ENCODE measurements at places on chromosomes 5 and 9. TPM values are rescaled to one million over a fixed set of nuclear protein-coding genes. Genes with fewer than 3 reads are reported as not detected.

The AQP3 gene
- 256 TPM for total RNA-seq

GRCh38 chr9:74555565-74555964 lies 58.4 kb downstream of the RORB start:
- DNase-seq: no peak

GRCh38 chr9:84122572-84122971 lies 142.0 kb downstream of the RMI1 start:
- no peak for DNase-seq

DNA sequence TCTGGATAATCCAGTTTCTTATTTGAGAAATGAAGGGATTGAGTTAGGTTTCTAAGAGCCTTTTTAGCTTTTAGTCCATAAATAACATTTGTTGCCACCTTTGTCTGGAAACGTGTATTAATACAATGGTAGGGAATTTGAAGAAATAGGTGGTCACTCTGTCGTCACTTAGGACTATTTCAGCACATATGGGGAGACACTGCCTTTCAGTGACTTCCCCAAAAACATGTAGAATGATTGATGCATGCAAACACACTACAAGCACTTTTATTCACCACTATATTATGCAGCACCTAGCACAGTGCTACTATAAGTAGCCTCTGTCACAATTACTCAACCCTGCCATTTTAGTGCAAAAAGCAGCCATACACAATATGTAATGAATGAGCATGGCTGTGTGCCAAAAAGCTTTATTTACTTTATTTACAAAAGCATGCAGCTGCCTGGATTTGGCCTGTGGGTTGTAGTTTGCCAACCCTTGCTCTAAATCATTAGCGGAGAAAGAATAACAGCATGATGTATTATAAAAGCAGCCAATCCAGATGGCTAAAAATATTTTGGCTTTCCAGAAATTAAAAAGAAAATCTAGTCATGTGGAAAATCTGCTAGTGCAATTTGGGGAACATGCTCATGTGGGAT lies 154.2 kb upstream of the HMHB1 start:
- no peak for DNase-seq

- no peak for DNase-seq
These were observed 17.8 kb upstream of the SPINK1 start for GRCh38 chr5:147849226-147849625.

The MUSK gene
- 0.09 TPM for total RNA-seq

DNA sequence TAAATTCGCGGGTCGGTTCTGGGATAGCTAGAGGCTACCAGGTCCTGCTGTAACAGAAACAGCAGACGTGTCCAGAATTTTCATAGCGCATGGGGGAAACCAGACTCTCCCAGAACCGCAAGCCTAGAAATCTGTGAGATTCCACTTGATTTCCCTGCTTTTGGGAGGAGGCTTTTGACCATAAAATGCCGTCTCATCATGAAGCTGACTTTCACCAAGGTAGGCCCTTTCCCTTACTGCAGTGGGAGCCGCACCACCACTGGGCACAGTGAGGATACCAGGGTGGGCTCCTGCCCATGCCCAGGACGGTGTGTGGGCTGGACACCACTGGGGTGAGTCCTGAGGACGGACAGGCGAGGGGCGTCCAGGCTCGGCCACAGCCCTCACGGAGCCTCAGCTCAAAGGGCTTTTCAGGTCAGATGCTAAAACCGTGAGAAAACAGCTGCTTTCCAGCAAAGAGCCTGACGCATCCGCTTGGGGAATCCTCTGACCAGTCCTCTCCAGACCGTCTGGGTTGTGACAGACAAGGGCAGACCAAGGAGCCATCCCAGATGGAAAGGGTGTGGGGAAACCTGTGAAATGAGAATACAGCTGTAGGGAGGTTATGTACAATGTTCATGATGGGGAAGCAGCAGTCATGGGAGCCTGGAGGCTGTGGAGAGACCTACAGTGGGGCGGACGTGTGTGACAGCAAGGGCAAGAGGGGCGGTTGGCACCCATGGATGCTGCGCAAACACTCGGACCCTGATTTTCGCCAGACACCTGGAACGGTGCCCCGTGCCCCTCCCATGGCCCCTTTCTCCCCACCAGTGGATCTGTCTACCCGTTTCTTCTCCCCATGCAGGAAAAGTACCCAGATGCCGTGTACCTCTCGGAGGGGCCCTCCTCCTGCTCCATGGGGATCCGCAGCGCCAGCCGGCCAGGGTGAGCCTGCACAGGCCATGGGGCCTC lies 59.2 kb downstream of the IPPK start:
- no peak for DNase-seq
